Tongue (tissue), 3 donors: ENCODE measurements at places on chromosomes 16 and 17. TPM values are rescaled to one million over a fixed set of nuclear protein-coding genes. Genes with fewer than 3 reads are reported as not detected.

DNA sequence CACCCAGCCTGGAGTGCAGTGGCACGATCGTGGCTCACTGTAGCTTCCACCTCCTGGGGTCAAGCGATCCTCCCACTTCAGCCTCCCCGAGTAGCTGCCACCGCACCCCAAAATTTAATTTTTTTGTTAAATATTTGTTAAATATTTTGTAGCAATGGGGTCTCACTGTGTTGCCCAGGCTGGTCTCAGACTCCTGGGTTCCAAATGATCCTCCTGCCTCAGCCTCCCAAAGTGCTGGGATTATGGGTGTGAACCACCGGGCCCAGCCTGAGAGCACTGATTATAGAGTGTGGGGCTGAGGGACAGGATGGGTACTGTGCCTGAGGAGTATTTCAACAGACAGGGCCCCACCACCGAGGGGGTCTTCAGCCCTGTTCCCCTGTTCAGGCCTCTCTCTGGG lies 35.6 kb downstream of the TPSG1 start:
- no peak for DNase-seq

DNA sequence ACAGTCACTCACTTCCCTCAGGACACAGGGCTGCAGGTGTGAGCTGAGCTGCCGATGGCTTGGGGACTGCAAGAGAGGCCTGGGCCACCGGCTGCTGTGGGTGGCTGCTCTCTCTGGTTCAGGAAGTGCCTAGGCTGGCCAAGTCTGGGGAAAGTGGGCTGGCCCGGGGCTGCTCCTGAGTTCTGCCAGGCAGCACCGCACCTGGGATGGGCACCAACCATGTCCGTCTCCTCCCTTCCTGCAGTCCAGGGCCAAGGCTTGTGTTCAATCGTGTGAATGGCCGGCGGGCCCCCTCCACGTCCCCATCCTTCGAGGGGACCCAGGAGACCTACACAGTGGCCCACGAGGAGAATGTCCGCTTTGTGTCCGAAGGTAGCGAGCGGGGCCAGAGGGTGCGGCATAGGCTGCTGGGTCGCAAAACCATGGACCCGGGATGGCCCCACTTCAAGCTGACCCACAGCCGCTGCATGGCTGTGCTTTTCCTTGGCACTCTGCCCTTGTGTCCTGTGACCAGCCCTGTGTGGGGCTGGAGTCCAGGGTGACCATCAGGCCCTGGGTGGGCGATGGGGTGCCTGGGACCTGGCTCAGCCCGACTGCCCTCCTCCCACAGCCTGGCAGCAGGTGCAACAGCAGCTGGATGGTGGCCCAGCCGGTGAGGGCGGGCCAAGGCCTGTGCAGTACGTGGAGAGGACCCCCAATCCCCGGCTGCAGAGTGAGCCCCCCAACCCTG lies 1.8 kb upstream of the WDR90 start:
- DNase-seq, result no peak

GRCh38 chr17:76088041-76088867 lies 9.3 kb downstream of the ZACN start:
- no peak for DNase-seq

DNA sequence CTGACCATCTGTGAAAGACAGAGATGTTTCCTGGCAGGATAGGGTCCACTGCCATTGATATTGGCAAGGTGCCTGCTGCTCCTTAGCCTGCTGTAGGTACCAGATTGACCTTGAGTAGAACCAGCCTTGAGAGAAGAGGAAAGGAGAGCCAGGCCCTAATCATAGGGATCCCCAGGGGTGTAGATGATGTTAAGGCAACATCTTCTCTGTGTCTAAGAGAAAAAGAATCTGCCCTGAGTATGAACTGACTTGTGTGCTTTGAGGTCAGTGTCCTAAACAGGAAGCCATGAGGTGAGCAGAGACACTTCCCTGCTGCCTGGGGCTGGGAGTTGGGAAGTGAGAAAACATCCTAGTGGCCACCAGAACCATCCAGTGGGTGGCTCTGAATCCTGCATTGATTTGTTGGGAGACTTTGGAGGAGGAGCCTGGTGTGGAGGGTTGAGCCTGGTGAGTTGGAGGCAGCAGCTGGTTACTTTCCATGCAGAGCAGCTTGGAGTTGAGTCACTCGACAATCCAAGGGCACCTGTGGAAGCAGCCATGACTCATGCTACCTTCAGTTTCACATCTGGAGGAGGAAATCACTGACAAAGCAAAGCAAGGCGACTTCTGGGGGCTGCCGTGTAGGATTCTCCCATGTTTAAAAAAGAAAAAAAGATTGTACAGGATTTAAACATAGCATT lies 47.8 kb downstream of the BMERB1 start:
- peak; percentile 28 for DNase-seq

DNA sequence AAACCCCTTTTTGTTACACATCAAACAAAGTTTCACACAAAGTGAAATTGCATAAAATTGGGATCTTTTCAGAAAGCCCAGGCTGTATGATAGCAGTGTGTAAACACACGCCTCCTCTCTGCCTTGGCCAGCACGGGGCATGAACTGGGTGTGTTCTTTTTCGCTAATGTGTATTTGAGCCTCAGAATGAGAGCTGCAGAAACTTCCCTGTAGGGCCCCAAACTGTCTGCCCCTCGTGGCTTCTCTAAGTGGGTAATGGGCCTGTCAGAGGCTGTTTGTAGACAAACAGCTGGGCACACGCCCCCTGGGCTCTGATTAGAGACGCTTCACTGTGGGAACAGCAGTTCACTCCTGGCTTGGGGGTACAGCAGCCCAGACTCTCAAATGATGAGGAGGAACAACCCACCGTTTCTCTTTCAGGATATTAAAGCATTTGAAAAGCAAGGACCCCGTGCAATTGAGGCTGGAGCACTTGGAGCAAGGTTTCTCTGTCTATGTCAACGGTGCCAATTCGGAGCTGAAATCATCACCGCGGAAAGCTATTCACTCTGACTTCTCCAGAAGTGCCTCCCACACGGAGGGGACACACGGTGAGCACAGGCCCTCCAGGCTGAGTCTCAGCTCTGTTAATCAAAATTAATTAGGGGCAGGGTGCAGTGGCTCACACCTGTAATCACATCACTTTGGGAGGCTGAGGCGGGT lies 78.4 kb downstream of the KATNIP start:
- DNase-seq, result peak; percentile 86

- no peak for DNase-seq
Observed at GRCh38 chr17:17628388-17629008, 37.0 kb upstream of the PEMT start.

GRCh38 chr17:77109764-77110359 lies 30.9 kb upstream of the SEC14L1 start:
- no peak for DNase-seq

DNA sequence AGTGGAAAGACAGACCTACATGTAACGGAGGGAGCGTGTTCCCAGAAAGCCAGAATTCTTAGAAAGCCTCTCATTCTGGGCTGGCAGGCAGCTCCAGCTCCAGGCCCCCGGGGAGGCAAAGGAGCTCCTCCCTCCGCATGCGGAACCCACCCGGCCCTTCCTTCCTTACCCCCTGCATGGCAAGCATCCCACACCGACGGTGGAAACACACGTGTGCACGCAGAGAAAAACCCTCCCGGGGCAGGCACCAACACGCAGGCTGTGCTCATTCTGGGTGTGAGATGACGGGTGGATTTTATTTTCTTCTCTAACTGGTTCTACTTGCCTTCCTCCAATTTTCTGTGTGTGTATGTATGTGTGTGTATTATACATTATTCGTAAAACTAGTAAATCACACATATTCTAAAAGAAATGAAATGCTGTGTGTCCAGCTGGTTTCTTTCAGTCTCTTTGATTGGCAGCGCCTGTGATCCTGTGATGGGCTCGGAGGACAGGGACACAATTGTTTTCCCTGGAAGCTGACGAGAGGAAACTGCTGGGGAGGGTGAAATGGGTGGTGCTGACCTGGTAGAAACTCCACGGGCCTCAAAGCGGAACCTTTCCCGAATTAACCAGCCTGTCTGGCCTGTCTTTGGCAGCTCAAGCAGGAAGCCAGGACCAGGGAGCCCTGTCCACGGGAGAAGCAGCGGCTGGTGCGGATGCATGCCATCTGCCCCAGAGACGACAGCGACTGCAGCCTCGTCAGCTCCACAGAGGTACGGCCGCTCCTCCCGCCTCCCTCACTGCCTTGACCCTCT lies 22.2 kb downstream of the CARD14 start:
- DNase-seq, result peak; percentile 67

DNA sequence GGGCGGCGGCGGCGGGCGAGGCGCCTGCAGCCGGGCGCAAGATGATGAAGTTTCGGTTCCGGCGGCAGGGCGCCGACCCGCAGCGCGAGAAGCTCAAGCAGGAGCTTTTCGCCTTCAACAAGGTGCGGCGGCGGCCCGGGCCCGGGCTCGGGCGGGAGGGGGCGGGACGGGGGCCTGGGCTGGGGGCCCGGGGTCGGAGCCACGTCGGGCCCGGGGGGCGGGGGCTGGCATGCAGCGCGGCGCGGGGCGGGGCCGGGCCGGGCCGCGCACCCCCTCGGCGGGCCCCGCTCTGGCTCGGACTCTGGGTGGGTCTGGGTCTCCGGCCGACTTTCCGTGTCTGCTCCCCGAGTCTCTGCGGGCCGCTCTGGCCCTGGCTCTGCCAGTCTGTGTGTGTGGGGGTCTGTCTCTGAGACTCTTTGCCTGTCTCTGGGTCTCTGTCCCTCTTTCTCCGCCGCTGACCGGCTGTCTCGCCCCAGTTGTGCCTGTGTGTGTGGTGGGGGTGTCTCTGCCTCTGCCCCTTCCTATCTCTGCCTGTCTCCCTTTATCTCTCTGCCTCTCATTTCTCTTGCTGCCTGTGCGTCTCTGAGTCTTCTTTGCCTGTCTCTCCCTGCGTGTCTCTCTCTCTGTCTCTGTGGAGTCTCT lies 328 bp downstream of the LLGL1 start:
- DNase-seq, result peak; percentile 64

GRCh38 chr16:81679721-81680430 lies 99.2 kb upstream of the PLCG2 start:
- no peak for DNase-seq

DNA sequence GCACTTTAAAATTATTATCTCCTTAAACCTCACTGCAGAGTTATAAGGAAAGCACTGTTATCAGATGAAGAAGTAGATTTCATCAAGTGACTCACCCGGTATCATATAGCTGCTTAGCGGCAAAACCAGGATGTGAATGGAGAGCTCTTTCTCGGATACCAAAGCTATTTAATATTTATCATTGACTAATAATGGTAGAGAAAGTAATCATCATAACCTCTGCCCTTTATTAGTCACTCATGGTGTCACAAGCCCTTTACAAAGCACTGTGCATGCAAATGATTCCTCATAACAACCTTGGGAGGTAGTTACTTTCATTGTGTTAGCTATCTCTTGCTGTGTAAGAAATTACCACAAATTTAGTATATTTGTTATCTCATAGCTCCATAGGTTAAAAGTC lies 592.9 kb downstream of the MAF start:
- DNase-seq, result no peak

GRCh38 chr17:75619506-75620431 lies 13.5 kb upstream of the SMIM5 start:
- DNase-seq, result peak; percentile 36

DNA sequence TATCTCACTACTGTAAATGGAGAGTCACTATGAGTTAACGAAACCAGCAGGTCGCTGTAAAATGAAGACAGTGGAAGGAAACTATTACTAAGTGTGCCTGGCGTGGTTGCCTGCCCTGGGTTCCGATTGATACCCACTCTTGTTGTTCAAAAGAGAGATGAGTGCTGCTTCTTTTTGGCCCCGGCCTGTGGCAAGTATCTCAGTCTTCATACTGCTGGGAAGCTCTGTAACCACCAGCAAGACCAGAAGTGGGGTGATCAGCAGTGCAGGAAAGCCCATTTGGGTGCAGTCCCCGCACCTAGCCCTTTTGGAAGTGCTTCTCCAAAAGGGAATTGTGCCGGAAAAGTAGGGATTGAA lies 104.5 kb downstream of the SNX29 start:
- DNase-seq, result no peak

DNA sequence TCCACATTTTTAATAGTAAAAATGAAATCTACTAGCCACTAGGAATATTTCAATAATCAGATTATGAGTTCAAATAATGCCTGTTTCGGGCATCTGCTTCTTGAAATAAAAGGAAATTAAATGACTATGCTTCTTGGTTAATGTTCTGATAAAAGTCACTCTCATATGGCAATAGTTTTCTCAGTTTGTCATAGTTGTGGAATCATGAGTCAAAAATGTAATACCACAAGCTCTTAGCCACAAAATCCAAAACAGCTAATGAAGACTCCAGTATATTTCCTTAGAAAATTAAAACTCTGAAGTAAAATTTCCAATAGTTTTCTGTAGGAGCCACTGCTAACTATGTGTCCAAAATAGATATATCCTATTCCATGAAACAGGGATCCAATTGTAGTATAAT lies 676.3 kb upstream of the CDH8 start:
- no peak for DNase-seq

DNA sequence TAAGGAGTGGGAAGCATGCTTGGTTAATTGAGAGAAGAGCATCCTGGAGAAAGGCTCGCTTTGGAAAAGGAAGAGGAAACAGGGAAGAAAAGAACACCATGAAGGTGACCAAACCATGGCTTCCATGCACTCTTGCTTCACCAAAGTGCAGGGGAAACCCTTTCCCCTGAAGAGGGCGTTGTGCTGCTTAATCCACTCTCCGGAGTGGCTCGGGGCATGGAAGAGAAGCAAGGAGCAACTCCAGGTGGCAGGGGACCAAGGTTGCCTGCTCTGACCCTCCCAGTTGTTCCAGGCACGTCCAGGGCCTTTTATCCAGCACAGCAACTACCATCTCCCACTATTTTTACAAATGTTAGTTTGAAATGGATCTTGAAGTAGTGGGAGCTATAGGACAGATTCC lies 108.1 kb downstream of the STX8 start:
- DNase-seq, result no peak

DNA sequence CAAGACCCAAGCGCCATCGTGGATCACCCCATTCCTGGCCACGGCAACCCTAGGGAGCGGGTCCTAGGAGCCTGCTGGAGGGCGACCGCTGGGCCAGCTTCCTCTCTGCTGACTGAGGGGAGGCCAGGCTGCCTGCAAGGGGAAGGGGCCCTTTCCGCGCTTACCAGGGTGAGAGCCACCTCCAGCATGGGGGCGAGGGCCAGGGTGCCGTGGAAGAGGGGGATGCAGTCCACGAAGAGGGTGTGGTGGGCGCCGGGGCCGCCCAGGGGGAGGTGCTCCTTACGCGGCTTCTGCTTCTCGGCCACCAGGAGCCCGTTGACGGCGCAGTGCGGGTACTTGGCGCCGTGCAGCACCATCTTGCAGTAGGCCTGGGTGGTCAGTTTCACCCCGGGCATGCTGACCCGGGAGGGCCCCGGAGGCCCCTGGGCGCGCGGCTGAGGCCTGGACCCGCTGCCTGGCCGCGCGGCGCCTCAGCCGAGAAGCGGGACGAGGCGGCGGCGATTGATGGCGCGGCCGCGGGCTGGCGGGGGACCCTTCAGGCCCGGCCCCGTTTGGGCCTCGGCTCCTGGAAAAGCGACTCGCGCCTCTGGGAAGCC lies 345 bp downstream of the EMC8 start:
- peak; percentile 15 for DNase-seq

DNA sequence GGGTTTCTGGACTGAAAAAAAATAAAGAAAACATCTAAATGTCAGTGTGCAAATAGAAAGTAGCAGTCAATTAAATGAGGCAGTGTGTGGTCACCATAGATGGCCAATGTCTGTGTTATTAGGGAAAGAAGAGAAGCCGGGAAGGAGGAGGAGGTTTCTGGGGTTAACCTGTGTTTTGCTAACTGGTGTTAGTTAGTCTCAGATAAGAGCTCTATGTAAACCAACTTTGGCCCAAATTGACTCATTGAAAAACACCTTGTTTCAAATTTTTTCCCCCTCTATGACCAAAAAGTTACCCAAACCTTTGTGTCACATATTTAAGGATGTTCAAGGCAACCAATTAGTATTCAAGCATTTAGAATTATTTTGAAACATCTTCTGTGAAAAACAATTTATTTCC lies 530.9 kb downstream of the MAF start:
- DNase-seq, result no peak

The PDILT gene
- not detected for total RNA-seq

The CDIP1 gene
- 10.6 TPM for total RNA-seq

The ADCY7 gene
- 31.0 TPM for total RNA-seq

The PLA2G10 gene
- not detected for total RNA-seq
